ENCODE measurements at places on chromosomes 5 and 9. TPM values are rescaled to one million over a fixed set of nuclear protein-coding genes. Genes with fewer than 3 reads are reported as not detected.

The TMEM250 gene
- 31.4 TPM for polyA plus RNA-seq

GRCh38 chr9:110638381-110638954 is 30.1 kb upstream of the MUSK start:
- peak; percentile 31 for DNase-seq

DNA sequence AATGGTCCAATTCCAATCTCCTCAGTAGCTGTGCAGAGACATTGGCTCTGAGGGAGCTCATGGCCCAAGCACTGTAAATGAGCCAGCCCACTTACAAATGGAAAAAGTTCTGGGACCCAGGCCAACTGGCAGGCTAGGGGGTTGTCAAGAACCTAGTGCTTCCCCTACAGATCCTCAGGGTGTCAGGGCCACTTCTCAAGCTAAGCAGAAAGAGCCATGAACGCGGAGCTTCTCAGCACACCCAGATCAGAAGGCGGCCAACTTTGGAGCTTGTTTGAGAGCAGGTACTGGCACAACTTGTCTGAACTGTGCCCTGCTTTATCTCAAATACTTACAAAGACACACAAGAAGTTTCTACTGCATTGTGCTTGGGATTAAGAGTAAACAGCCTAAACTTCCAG is 17.5 kb downstream of the TLE1 start:
- no peak for DNase-seq

- no peak for DNase-seq
Measured at GRCh38 chr9:124549016-124549415, 41.8 kb upstream of the NR5A1 start.

The MLANA gene
- polyA plus RNA-seq: not detected

DNA sequence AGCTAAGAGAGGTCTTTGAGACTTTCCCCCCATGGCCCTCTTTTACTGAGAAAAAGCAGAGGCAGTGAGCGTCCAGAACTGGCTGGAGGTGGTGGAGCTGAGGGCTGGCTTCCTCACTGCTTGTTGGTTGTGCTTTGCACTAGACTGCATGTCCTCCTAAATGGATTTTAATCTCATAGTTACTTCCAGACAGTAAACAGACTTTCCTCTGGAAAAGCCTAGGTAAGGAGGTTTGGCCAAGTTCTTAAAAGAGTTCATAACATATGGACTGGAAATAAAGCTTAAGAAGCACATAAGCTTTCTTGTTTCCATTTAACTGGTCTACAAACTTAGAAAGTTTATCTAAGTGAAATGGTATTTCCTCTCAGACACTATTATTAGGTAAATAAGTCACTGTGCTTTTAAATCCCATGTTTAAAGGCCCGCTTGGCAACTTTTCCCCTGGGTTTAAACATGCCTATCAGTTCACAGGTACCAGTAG is 2.0 kb downstream of the ASPN start:
- DNase-seq: no peak

GRCh38 chr5:160744268-160745101 is 107.5 kb downstream of the ATP10B start:
- no peak for DNase-seq

GRCh38 chr5:39566029-39566428 is 141.2 kb upstream of the DAB2 start:
- no peak for DNase-seq

The NUTM2F gene
- polyA plus RNA-seq: not detected

- no peak for DNase-seq
Measured at GRCh38 chr5:75584641-75585040, 26.6 kb upstream of the ANKDD1B start.

- DNase-seq: no peak
Measured at GRCh38 chr5:4876804-4877203, 263.3 kb upstream of the ADAMTS16 start.

- DNase-seq: no peak
Measured at GRCh38 chr5:151745071-151745705, 13.2 kb downstream of the ATOX1 start.

DNA sequence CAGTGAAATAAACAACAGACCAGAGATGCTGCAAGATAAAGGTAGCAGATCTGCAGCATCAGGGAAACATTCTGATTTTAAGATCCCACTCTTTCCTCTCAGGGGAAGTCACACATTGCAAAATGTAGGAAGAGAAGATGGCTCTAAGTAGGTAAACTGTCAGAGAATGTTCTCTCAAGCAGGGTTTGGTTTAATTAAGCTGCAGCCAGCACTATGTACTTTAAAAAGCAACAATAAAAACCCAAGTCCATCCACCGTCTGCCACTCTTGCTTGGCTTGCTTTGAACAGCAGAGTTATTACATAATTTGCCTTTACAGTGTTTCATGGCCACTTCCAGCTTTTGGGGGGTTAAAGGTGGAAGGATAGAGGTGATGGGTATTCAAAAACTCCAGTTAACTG is 343.2 kb upstream of the DAP start:
- no peak for DNase-seq

The CCL27 gene
- polyA plus RNA-seq: 0.16 TPM

The ANKRD34B gene
- polyA plus RNA-seq: not detected

The GABRA1 gene
- polyA plus RNA-seq: not detected

The PCDHA13 gene
- polyA plus RNA-seq: not detected

The KCNIP1 gene
- 0.05 TPM for polyA plus RNA-seq

The AQP7 gene
- polyA plus RNA-seq: 0.69 TPM

DNA sequence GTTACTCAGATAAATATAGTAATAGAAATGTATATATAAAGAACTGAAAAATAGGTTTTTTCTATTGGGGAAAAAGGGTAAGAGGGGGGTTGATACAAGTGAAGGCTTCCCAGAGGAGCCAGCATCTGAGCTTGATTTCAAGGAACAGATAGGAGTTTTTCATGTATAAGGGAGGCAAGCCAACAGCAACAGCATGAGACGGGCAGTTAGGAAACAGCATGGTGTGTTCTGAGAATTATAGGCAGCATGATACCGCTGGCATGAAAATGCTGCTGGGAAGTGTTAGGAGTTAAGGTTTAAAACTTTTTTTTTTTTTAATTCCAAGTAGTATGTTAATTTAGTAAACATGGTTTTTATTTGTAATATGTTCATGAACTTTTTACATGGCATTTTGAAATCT is 9.7 kb downstream of the CDC37L1 start:
- no peak for DNase-seq

GRCh38 chr9:91852801-91853347 is 97.2 kb downstream of the ROR2 start:
- DNase-seq: no peak

DNA sequence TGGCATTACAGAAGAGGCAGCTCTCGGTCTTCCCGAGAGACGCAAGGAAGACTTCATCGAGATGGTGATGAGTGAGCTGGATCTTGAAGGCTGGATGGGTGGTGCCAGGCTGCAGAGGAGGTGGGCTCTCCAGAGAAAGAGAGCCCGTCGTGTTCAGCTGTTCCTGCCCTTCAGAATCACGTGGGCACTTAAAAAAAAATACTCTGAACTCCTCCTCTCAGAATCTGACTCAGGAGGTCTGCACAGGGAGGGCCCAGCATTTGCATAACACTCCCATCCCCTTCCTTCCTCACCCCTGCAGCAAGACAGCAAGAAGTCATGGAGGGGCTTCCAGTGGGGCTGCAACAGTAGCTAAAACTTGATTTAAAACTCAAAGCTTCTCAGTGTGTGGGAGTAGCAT is 203.0 kb downstream of the ATPSCKMT start:
- DNase-seq: no peak

GRCh38 chr5:119789406-119790117 is 160.2 kb downstream of the FAM170A start:
- no peak for DNase-seq

The CER1 gene
- polyA plus RNA-seq: not detected

DNA sequence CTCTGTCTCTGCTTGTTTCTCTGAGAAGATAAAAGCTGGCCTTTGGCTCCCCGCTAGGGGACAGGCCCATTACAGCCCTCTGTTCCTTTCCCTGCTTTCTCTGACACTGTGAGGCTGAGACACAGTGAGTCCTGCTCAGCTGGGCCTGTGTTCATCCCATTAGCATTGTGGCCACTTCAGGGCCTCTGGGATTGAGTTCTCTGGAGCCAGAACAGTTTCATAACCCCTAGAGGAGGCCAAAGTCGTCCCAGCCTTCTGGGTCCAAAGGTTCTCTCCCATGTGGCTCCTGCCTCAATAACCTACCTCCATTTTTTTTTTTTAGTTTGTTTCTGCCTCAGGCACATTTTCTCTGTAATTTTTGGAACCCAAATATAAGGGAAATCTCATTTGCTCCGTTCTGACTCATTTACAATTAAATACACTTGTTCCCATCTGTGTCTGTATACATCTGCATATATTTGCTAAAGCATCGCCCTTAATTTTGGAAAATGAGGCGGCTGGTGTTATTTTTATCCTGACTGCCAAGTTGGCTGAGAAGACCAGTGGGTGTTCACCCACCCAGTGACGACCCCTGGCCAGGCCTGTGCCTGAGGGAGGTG is 27.3 kb upstream of the CTNNA1 start:
- no peak for DNase-seq

DNA sequence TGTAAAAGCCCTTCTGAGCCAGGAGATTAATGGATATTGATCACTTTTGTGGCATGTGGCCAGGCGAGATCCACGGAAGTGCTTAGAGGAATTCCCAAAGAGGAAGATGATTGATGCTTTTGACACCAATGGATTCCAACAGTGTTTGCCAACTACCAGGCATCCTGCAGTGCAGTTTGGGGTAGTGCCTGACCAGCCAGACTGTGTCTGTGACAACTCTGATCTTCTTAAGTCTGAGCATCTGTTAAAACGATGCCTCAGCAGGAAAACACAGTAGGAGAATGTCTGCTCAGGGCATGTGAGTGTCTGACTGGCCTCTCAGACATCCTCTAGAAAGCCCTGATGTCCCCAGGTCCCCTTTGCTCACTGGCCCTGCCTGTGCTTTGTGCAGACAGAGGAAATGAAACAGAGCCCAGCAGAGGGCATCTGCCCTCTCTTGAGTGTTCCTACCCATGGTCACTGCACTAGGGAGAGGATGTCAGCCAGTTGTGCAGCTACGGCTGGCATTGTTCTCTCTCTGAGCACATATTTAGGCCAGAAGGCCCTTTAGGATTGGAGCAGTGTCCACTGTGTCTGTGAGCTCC is 57.0 kb downstream of the TRPC7 start:
- no peak for DNase-seq

- DNase-seq: no peak
Measured at GRCh38 chr9:27353474-27354229, 56.7 kb upstream of the EQTN start.

- DNase-seq: no peak
Measured at GRCh38 chr5:132095424-132095972, 21.9 kb downstream of the CSF2 start.

GRCh38 chr9:121888438-121888775 is 204.7 kb downstream of the TTLL11 start:
- peak; percentile 29 for DNase-seq

GRCh38 chr5:157541447-157542118 is 34.0 kb downstream of the ADAM19 start:
- DNase-seq: no peak

DNA sequence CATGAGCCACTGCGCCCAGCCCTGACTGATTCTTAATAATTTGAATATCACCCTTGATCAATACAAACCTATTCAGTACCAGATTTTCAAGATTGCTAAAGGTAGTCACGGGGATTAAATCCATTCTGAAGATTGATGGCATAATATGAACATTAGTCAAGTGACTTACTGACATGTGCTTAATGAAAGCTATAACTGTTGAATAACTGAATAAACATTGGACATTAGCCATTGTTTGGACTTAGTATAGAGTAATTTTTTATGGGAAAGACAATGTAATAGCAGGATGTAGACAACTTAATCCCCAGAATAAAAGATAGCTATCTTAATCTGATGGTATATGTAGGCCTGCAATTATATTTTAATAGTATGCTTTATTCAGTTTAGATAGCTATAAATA is 35.0 kb upstream of the VPS13A start:
- DNase-seq: no peak

- DNase-seq: no peak
Measured at GRCh38 chr9:92727716-92728700, 36.6 kb downstream of the BICD2 start.

- DNase-seq: peak; percentile 45
Measured at GRCh38 chr5:53381-54174, 38.4 kb upstream of the PLEKHG4B start.

The NMUR2 gene
- polyA plus RNA-seq: not detected

DNA sequence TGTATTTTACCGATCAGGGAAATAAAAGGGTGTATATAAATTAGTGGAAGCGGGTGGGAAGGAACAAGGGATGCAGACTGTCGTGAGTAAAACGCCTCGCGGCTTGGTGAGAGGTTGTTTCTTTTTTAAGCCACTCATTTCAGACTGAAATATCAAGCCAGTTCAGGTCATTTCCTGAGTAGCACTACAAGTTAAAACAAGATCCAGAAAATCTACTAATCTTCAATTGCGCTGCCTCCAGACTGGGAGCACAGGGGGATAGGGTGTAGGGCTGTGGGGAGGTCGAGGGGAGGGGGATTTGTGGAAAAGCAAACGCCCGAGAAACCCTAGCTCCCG is 140.8 kb downstream of the TSSK1B start:
- DNase-seq: no peak

GRCh38 chr5:172903790-172904189 is 55.4 kb upstream of the RPL26L1 start:
- DNase-seq: no peak

DNA sequence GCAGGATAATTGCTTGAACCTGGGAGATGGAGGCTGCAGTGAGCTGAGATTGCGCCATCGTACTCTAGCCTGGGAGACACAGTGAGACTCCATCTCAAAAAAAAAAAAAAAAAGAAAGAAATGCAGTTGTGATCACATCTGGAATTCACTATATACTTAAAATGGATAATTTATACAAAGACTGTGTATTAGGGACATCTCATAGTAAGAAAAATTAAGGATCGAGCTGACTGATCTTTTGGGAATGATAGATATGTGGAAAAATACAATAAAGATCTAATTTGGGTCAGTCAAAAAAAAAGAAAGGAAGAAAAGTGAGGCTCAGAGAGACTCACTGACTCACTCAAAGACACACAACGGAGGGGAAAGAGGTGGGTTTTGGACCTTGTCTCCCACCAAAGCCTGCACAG is 73.2 kb upstream of the STXBP1 start:
- no peak for DNase-seq

DNA sequence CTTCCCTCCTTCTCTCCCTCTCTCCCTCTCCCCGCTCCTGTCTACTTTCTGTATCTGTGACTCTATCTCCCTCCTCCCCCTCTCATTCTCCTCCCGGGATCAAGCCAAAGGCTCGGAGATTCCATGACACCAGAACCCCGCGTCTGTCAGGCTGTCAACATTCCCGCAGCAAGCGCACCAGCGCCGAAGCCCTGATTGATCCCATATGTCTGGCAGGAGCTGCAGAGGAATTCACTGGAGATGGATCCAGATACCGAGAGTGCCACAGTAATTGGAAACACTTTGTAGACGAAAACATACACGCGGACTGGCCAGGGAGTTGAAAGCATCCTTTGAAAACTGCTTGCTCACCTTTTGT is 300 bp upstream of the SVEP1 start:
- no peak for DNase-seq

- DNase-seq: no peak
Measured at GRCh38 chr5:124554746-124555578, 191.5 kb downstream of the ZNF608 start.

- no peak for DNase-seq
Measured at GRCh38 chr9:137252555-137253506, 1.7 kb downstream of the STPG3 start.

The PIK3R1 gene
- polyA plus RNA-seq: 5.5 TPM

All from A549 (cell line).